ENCODE measurements at places on chromosomes 6 and 20.

GRCh38 chr6:168183613-168183970 is 104.6 kb upstream of the FRMD1 start:
- no peak for DNase-seq
- peaks cover 13% of the 10 kb centered on the region for H3K4me1 ChIP-seq
- no peak overlapping the region for H3K4me3 ChIP-seq
- H3K27ac ChIP-seq, result no peak overlapping the region

DNA sequence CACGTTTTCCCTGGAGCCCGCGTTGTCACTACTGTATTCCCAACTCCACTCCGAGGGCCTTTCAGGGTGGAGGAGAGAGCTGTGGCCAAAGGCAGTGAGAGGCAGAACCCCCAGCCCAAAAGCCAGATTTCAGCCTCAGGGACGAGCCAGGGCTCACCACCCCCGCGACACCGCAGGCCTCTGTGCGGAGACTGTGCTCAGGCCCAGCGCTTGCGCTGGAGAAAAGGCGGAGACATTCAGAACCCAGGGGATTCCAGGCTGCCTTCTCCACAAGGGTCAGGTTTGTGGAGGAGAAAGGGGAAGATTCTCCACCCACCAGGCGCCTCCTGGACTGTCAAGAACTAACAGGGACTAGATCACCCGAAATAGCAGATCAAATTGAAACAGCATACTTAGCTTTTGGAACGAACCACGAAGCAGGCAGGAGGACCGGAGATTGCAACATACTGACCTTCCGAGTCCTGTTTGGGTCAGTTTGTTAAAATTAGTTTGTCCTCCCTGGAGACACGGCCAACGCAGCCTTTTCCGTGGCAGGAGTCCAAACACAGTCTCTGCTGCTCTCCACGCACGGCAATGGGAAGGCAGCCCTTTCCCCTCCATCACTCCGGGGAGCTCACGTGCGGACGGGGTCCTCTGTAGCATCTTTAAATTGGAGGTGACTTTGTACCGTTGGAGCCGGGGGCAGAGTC is 14.4 kb downstream of the DLL1 start:
- H3K27me3 ChIP-seq, result no peaks in the 10 kb centered on the region
- H3K27ac ChIP-seq, result no peak overlapping the region
- no peak overlapping the region for H3K4me3 ChIP-seq
- no peaks in the 10 kb centered on the region for H3K36me3 ChIP-seq
- H3K4me1 ChIP-seq, result no peaks in the 10 kb centered on the region

GRCh38 chr6:96227135-96227534 is 211.4 kb downstream of the FUT9 start:
- no peaks in the 10 kb centered on the region for H3K4me1 ChIP-seq
- H3K27ac ChIP-seq, result no peak overlapping the region
- no peak for DNase-seq
- no peaks in the 10 kb centered on the region for H3K36me3 ChIP-seq
- H3K27me3 ChIP-seq, result no peaks in the 10 kb centered on the region

- H3K27me3 ChIP-seq, result no peaks in the 10 kb centered on the region
- no peak overlapping the region for H3K27ac ChIP-seq
- H3K36me3 ChIP-seq, result no peaks in the 10 kb centered on the region
Observed at GRCh38 chr6:139124887-139125672, 9.8 kb upstream of the HECA start.

GRCh38 chr20:8221887-8222419 is 89.9 kb downstream of the PLCB1 start:
- DNase-seq, result no peak
- no peaks in the 10 kb centered on the region for H3K27me3 ChIP-seq
- no peaks in the 10 kb centered on the region for H3K36me3 ChIP-seq
- no peak overlapping the region for H3K27ac ChIP-seq
- no peak overlapping the region for H3K4me3 ChIP-seq

DNA sequence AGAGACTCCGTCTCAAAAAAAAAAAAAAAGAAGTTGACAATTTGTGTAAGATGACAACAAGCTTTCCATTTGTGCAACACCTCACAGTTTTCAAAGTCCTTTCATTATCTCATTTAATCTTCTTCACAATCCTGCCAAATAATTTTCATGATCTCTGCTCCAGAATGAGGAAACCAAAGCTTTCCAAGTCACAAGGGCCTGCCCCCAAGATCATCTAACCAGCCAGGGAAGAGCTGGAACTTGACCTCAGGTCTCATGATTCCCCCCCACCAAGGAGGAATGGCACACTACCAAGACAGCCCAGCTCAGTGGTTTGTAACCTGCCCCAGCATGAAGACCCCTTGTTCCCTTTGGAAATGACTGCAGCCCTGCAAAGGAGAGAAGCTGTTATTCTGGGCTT is 74.0 kb upstream of the PIM1 start:
- no peak overlapping the region for H3K4me3 ChIP-seq
- no peak for DNase-seq
- no peak overlapping the region for H3K27ac ChIP-seq
- H3K27me3 ChIP-seq, result no peaks in the 10 kb centered on the region
- no peaks in the 10 kb centered on the region for H3K4me1 ChIP-seq

GRCh38 chr6:126063512-126064146 is 77.3 kb downstream of the TRMT11 start:
- DNase-seq, result peak; percentile 63
- H3K4me3 ChIP-seq, result no peak overlapping the region
- H3K4me1 ChIP-seq, result no peaks in the 10 kb centered on the region
- H3K36me3 ChIP-seq, result peaks cover 10% of the 10 kb centered on the region
- no peaks in the 10 kb centered on the region for H3K27me3 ChIP-seq

DNA sequence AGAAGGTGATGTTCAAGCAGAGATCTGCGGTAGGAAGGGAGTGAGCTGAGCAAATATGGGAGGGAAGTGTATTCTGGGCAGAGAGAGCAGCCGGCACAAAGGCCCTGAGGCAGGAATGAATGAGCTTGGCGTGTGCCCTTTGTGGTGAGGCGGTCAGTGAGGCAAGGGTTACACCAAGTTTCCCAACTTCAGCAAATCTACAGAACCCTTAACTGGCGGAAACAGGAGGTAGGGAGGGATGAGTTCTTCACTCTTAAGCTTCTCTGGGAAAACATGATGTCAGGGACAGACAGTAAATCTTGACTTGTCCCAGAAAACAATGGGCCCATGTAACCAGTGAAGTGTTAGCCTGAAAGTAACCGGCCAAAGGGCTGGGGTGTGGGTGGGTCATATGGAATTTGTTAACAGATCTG is 97.1 kb upstream of the PTPN1 start:
- DNase-seq, result peak; percentile 75
- H3K27ac ChIP-seq, result no peak overlapping the region
- no peaks in the 10 kb centered on the region for H3K36me3 ChIP-seq
- no peaks in the 10 kb centered on the region for H3K27me3 ChIP-seq
- no peak overlapping the region for H3K4me3 ChIP-seq

GRCh38 chr6:142543606-142544005 is 241.8 kb downstream of the ADGRG6 start:
- no peak for DNase-seq
- H3K36me3 ChIP-seq, result no peaks in the 10 kb centered on the region
- H3K4me1 ChIP-seq, result no peaks in the 10 kb centered on the region
- no peak overlapping the region for H3K27ac ChIP-seq

DNA sequence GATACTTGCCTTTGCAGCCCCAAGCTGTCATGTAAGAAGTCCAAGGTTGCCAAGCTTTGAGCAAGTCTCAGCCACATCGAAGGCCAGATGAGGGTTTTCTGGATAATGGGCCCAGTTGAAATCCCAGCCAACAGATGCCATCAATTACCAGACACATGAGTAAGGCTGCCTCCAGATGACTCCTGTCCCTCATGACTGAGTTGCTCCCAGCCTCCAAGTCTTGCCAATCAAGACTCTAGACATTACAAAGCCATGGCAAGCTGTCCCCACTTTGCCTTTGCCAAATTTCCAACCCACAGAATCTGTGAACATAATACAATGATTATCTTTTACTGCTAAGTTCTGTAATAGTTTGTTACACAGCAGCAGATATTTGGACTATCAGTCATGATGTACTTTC is 76.8 kb upstream of the ARMC2 start:
- H3K27ac ChIP-seq, result no peak overlapping the region
- H3K4me3 ChIP-seq, result no peak overlapping the region
- H3K4me1 ChIP-seq, result no peaks in the 10 kb centered on the region
- no peaks in the 10 kb centered on the region for H3K27me3 ChIP-seq
- no peak for DNase-seq

- no peaks in the 10 kb centered on the region for H3K27me3 ChIP-seq
- H3K4me1 ChIP-seq, result no peaks in the 10 kb centered on the region
- DNase-seq, result no peak
- no peak overlapping the region for H3K4me3 ChIP-seq
Observed at GRCh38 chr6:157025437-157025836, 248.3 kb downstream of the ARID1B start.

DNA sequence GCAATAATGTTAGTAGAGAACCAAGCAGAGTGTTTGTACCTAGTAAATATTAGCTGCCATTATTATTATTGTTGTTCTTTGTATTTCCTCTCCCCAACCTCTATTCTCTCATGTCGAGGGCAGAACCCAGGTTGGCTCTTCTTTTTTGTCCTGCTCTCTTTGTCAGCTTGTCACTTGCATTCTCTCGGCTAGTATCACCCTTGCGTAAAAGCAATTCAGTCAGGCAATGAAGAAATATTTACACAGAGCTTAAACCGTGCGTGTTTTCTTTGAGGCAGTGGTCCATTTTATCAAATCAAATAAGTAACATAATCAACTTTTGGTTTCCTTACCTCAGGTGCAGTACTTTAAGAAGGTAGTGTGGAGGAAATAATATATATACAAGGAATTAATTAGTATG is 83.9 kb downstream of the TULP4 start:
- no peaks in the 10 kb centered on the region for H3K27me3 ChIP-seq
- no peak for DNase-seq
- no peak overlapping the region for H3K27ac ChIP-seq
- H3K36me3 ChIP-seq, result peaks cover 20% of the 10 kb centered on the region
- H3K4me3 ChIP-seq, result no peak overlapping the region

GRCh38 chr6:149860834-149861602 is 3.1 kb downstream of the LRP11 start:
- no peak for DNase-seq
- H3K36me3 ChIP-seq, result no peaks in the 10 kb centered on the region
- no peak overlapping the region for H3K4me3 ChIP-seq

DNA sequence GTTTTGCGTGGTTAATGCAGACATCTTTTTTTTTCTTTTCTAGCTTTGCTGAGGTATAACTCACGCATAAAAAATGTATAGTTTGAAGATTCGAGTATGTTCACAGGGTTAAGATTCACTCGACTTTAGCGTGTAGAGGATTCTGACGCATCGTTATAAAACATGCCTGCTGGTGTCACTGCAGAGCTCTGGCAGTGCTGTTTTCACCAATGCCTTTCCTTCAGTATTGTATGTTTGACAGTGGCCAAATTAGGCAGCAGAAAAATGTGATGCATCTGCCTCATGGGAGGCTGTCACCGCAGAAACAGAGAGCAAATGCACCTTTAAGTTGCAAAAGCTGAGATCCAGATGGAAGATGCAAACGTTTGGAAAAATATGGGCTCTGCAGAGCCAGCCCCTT is 18.0 kb upstream of the SIRPB2 start:
- H3K4me1 ChIP-seq, result no peaks in the 10 kb centered on the region
- peak; percentile 61 for DNase-seq
- no peak overlapping the region for H3K4me3 ChIP-seq
- no peaks in the 10 kb centered on the region for H3K27me3 ChIP-seq

GRCh38 chr20:64082126-64082731 is 2.0 kb downstream of the LKAAEAR1 start:
- no peaks in the 10 kb centered on the region for H3K36me3 ChIP-seq
- H3K4me3 ChIP-seq, result no peak overlapping the region
- H3K27ac ChIP-seq, result no peak overlapping the region
- H3K27me3 ChIP-seq, result peaks cover 40% of the 10 kb centered on the region
- no peaks in the 10 kb centered on the region for H3K4me1 ChIP-seq

GRCh38 chr6:38264605-38265004 is 375.1 kb downstream of the BTBD9 start:
- H3K4me3 ChIP-seq, result no peak overlapping the region
- DNase-seq, result peak; percentile 75
- H3K27me3 ChIP-seq, result peaks cover 72% of the 10 kb centered on the region
- no peaks in the 10 kb centered on the region for H3K36me3 ChIP-seq
- peaks cover 19% of the 10 kb centered on the region for H3K4me1 ChIP-seq
- H3K27ac ChIP-seq, result peak overlapping the region; percentile 36

- H3K4me1 ChIP-seq, result no peaks in the 10 kb centered on the region
- H3K27me3 ChIP-seq, result no peaks in the 10 kb centered on the region
- H3K4me3 ChIP-seq, result no peak overlapping the region
- no peaks in the 10 kb centered on the region for H3K36me3 ChIP-seq
Observed at GRCh38 chr6:73951183-73951582, 255.2 kb downstream of the CD109 start.

GRCh38 chr6:7993952-7994351 is 70.2 kb downstream of the BLOC1S5 start:
- H3K27ac ChIP-seq, result no peak overlapping the region
- no peaks in the 10 kb centered on the region for H3K4me1 ChIP-seq
- peaks cover 11% of the 10 kb centered on the region for H3K27me3 ChIP-seq
- peak; percentile 58 for DNase-seq
- no peak overlapping the region for H3K4me3 ChIP-seq
- H3K36me3 ChIP-seq, result no peaks in the 10 kb centered on the region

GRCh38 chr6:37182736-37183590 is 13.0 kb downstream of the PIM1 start:
- no peaks in the 10 kb centered on the region for H3K36me3 ChIP-seq
- H3K27me3 ChIP-seq, result no peaks in the 10 kb centered on the region
- no peak overlapping the region for H3K4me3 ChIP-seq

- no peaks in the 10 kb centered on the region for H3K36me3 ChIP-seq
- DNase-seq, result no peak
- H3K4me1 ChIP-seq, result no peaks in the 10 kb centered on the region
- H3K27me3 ChIP-seq, result peaks cover 16% of the 10 kb centered on the region
- H3K4me3 ChIP-seq, result no peak overlapping the region
Observed at GRCh38 chr6:167113935-167114910, 8.7 kb upstream of the CCR6 start.

- H3K36me3 ChIP-seq, result no peaks in the 10 kb centered on the region
- no peak for DNase-seq
- H3K4me3 ChIP-seq, result peak overlapping the region; percentile 61
- H3K4me1 ChIP-seq, result peaks cover 7% of the 10 kb centered on the region
- no peaks in the 10 kb centered on the region for H3K27me3 ChIP-seq
Observed at GRCh38 chr6:116512111-116512559, 696 bp downstream of the CALHM5 start.

DNA sequence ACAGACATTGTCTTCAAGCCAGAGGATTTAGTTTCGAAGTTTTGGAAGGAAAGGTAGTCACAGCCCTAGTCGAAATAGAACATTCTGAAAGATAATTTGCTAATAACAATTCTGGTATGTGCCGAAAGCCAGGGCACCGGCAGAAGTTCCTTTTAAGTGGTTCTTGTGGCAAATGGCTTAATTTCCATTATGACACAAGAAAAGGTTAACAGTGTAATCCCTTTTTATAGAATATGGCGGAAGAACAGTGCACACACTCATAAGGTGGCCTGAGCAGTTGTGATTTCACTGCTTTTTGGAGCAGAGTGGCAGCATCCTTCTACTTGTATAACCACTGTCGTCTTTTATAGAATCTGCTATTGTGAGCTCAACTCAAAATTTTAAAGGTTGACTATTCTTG is 152.4 kb downstream of the SASH1 start:
- H3K27me3 ChIP-seq, result no peaks in the 10 kb centered on the region
- H3K4me1 ChIP-seq, result no peaks in the 10 kb centered on the region
- no peak overlapping the region for H3K27ac ChIP-seq
- H3K4me3 ChIP-seq, result no peak overlapping the region
- no peaks in the 10 kb centered on the region for H3K36me3 ChIP-seq
- DNase-seq, result no peak

All from endodermal cell (in vitro differentiated cells).